Panc1 (cell line): ENCODE measurements at places on chromosomes 11 and 22.

DNA sequence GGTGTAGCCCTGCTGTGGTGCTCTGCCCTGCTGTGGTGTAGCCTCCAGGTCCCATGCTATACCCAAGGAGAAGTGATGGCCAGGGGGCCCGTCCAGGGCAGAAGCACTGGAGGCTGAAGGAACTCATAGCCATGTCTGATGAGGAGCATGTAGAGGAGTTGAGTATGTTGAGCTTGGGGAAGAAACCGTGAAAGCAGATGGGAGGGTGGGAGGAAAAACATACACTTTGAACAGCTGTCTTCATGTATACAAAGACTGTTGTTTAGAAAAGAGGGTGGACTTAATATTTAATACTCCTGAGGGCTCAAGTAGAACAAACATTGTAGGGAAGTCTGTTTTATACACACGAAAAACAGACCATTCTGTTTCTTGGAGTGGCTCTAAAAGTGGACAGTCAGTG, 26.6 kb upstream of the TTC12 start:
- DNase-seq, result no peak

- no peak for DNase-seq
These were observed 41.1 kb downstream of the C11orf91 start for GRCh38 chr11:33659370-33660139.

DNA sequence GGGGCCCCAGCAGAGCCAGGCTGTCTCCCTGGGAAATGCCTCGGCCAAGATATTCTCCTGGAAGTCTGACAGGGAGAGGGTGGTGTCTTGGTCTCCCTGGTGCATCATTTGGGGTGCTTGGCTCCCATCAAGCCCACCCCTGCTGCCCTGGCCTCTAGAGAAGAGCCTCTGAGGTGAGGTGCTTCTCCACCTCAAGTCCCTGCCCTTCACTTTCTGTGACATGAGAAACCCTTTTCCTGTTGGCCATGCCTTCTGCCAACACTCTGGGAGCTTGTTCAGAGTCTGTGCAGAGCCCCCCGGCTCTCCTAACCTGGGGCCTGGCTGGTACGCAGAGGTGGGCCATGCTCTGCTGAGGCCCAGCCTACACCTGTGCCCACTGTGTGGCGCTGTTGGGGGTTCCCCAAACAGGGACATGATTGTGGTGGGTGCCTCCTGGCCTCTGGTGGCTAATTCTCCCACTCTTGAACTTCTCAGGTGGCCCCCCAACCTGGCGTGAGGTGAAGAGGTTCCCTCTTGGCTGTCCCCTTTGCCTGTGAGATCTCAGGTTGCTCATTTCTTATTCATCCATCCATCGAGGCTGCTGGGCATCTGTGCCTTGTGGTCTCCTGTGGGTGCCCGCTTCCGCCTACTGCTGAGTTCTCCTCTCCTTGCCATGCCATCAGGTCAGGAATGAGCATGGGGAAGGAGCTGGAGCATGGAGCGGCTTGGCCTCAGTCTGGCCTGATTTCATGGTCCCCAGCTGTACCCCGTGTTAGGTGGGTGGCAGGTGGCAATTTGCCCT, 19.2 kb upstream of the DGCR8 start:
- no peak for DNase-seq

DNA sequence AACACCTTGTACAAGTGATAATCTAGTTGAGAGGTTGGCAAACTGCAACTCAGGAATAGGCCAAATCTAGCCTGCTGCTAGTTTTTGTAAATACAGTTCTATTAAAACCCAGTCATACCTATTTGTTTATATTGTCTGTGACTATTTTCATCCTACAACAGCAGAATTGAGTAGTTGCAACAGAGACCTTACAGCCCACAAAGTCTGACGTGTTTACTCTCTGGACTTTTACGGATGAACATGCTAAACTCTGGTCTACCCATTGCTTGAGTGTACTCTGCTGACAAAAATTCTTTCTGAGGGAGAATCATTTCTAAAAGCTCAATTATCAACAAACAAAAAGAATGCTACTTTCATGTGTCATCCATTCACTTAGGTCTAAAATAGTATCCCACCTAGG, 287.0 kb downstream of the DYNC2H1 start:
- DNase-seq, result no peak
